ENCODE measurements at places on chromosomes 3 and 15. TPM values are rescaled to one million over a fixed set of nuclear protein-coding genes. Genes with fewer than 3 reads are reported as not detected.

GRCh38 chr3:17144665-17144993, 259.9 kb downstream of the PLCL2 start:
- peaks cover 4% of the 10 kb centered on the region for H3K27me3 ChIP-seq
- no peak overlapping the region for H3K27ac ChIP-seq
- no peak for DNase-seq
- no peaks in the 10 kb centered on the region for H3K4me1 ChIP-seq

- no peak overlapping the region for H3K4me3 ChIP-seq
- H3K4me1 ChIP-seq = no peaks in the 10 kb centered on the region
- peaks cover 48% of the 10 kb centered on the region for H3K27me3 ChIP-seq
- H3K36me3 ChIP-seq = no peaks in the 10 kb centered on the region
- no peak for DNase-seq
These were observed 3.1 kb upstream of the PTH1R start for GRCh38 chr3:46874430-46874829.

DNA sequence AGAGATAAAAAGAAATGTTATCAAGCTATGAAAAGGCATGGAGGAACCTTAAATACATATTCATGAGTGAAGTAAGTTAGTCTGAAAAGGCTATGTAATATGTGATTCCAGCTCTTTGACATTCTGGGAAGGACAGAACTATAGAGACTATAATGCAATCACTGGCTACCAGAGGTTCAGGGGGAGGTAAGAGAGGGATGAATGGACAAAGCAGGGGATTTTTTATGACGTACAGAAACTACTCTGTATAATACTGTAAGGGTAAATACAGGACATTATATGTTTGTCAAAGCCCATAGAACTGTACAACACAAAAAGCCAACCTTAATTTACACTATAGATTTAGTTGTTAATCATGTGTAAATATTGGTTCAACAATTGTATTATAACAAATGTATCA, 46.1 kb downstream of the MCTP2 start:
- no peak for DNase-seq
- H3K36me3 ChIP-seq = no peaks in the 10 kb centered on the region
- no peaks in the 10 kb centered on the region for H3K4me1 ChIP-seq
- no peaks in the 10 kb centered on the region for H3K27me3 ChIP-seq
- no peak overlapping the region for H3K27ac ChIP-seq
- H3K4me3 ChIP-seq = no peak overlapping the region

DNA sequence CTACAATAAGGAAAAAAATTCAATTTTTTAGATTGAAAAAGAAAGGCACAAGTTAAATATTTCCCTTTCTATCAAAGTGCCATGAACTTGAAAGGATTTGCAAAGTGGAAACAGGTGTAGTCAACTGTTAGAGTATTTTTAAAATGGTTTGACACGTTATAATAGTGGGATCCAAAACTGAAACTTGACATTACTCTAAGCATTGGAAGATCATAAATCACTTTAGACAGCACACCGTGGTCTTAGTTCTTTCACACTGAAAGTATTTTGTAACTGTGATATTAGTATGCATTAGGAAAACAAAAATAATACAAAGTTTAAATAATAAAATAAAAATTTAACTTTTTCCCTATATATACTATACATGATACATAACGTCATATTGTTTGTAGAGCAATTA, 933.1 kb downstream of the EPHA3 start:
- H3K4me3 ChIP-seq = no peak overlapping the region
- H3K27me3 ChIP-seq = no peaks in the 10 kb centered on the region

DNA sequence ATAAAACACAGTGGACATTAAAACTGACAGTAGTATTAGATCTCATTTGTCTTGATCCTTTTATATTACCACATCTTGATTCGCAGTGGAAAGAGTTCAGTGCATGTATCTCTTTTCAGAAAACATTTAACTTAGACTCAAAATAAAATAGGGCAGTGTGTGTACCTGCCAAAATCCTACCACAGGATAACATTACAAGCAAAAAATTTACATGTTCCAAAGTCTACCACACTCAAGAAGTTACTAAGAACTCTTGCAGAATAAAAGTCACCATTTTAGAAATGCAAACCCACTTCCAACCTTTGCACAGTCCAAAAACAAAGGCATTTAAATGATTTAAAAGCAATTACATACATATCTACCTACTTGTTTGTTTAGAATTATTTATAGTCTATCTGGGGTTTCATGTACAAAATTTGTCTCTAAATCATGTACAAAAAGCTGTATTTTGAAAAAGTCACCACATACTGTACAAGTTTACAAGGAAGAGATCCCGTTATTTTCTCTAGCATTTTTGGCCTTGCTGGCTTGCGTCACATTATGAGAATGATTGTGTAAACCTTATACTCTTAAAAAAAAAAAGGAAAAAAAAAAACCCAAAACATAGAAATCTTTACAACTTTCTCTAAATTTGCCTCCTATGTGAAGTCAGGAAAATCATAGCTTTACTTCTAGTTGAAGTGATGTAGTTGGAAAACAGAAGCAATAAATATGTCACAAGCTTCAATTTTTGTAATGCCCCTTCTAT, 153.8 kb downstream of the ADAM10 start:
- no peak overlapping the region for H3K4me3 ChIP-seq
- no peaks in the 10 kb centered on the region for H3K27me3 ChIP-seq
- peaks cover 10% of the 10 kb centered on the region for H3K36me3 ChIP-seq
- no peak for DNase-seq
- no peaks in the 10 kb centered on the region for H3K4me1 ChIP-seq
- H3K27ac ChIP-seq = no peak overlapping the region

- no peak for DNase-seq
- H3K4me1 ChIP-seq = peaks cover 7% of the 10 kb centered on the region
- H3K27ac ChIP-seq = no peak overlapping the region
- H3K36me3 ChIP-seq = no peaks in the 10 kb centered on the region
- no peak overlapping the region for H3K4me3 ChIP-seq
These were observed 26.0 kb downstream of the FBXW12 start for GRCh38 chr3:48397767-48398681.

GRCh38 chr3:68931406-68932149, 769 bp downstream of the TAFA4 start:
- H3K4me1 ChIP-seq = no peaks in the 10 kb centered on the region
- H3K27me3 ChIP-seq = peaks cover 26% of the 10 kb centered on the region
- no peak overlapping the region for H3K27ac ChIP-seq
- DNase-seq = no peak

- no peaks in the 10 kb centered on the region for H3K36me3 ChIP-seq
- peaks cover 17% of the 10 kb centered on the region for H3K27me3 ChIP-seq
- no peaks in the 10 kb centered on the region for H3K4me1 ChIP-seq
- H3K4me3 ChIP-seq = no peak overlapping the region
- no peak overlapping the region for H3K27ac ChIP-seq
These were observed 7.7 kb upstream of the ROPN1B start for GRCh38 chr3:125961289-125961589.

Gene CXCR6
- total RNA-seq = under 0.01 TPM

Gene ABI3BP
- 4.2 TPM for total RNA-seq

Gene RTP4
- total RNA-seq = not detected

Gene MCF2L2
- under 0.01 TPM for total RNA-seq

Gene CLDN11
- 245 TPM for total RNA-seq

Data from IMR-90 (cell line).